Activated naive CD8-positive, alpha-beta T cell treated with anti-CD3 and anti-CD28 coated beads, Interleukin-2, amount 50 U/mL, for 24 hours (primary cell): ENCODE measurements at places on chromosomes 2 and 18.

- no peak for DNase-seq
- no peaks in the 10 kb centered on the region for H3K36me3 ChIP-seq
- no peaks in the 10 kb centered on the region for H3K4me1 ChIP-seq
Observed at GRCh38 chr18:63520053-63520685, 22.0 kb upstream of the SERPINB12 start.

- H3K27ac ChIP-seq = peak overlapping the region; percentile 83
- no peaks in the 10 kb centered on the region for H3K27me3 ChIP-seq
- H3K36me3 ChIP-seq = peaks cover 77% of the 10 kb centered on the region
Observed at GRCh38 chr2:73859721-73860586, 31.2 kb downstream of the STAMBP start.

GRCh38 chr18:60372596-60372995, at the start of gene MC4R:
Gene MC4R (minus strand): TSS chr18:60372775. CDS start chr18:60372349, 426 bp downstream.
- no peaks in the 10 kb centered on the region for H3K36me3 ChIP-seq
- H3K27ac ChIP-seq = no peak within 1 kb of the TSS
- no peak within 1 kb of the TSS for H3K4me3 ChIP-seq

DNA sequence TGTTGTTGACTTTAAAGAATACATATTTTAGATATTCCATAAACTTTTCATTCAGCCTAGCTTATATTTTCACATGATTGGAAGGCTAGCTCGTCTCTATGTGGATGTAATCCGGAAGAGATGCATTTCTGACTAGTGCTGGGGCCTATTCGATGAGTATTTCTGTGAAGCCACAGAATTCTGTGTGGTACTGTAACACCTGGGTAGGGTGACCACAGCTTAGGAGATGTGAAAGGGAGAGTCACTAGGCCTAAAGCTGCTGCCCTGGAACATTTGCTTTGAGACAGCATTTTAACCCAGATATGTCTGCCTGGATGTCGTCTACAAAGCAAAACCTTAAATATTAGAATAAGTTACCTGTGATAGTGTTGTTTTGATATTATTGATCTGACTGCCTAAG, 83.5 kb downstream of the ZNF236 start:
- H3K27me3 ChIP-seq = no peaks in the 10 kb centered on the region
- no peak for DNase-seq
- H3K4me3 ChIP-seq = no peak overlapping the region
- no peak overlapping the region for H3K27ac ChIP-seq
- H3K36me3 ChIP-seq = peaks cover 24% of the 10 kb centered on the region

DNA sequence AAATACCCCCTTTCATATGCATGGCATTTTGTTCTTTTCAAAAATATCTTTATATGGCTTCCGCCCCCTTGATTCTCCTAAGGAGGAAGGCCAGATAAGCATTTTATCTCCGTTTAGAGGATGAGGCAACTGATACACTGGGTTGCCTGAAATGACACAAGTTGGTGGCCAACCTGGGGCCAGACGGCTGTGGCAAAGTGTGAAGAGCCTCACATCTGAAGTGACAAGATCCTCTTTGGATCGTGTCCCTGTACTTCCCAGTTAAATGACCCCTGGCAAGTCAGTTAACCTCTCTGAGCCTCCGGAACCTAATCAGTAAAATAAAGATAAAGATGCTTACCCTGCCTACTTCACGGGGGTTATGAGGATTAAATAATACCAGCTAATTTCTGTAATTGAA, 4.6 kb downstream of the SETBP1 start:
- DNase-seq = no peak
- peaks cover 11% of the 10 kb centered on the region for H3K4me1 ChIP-seq
- peaks cover 37% of the 10 kb centered on the region for H3K27me3 ChIP-seq
